Prostate gland (tissue), 2 donors: ENCODE measurements at places on chromosomes 2 and 18. TPM values are rescaled to one million over a fixed set of nuclear protein-coding genes. Genes with fewer than 3 reads are reported as not detected.

GRCh38 chr2:217988840-217989204, 14.0 kb downstream of the TNS1 start:
- no peak for DNase-seq

- DNase-seq, result peak; percentile 24
Measured at GRCh38 chr2:102619414-102620319, at the start of gene SLC9A2. Gene SLC9A2, plus strand, starts transcription at chr2:102619553. Its CDS starts 296 bp downstream, at chr2:102619849.

DNA sequence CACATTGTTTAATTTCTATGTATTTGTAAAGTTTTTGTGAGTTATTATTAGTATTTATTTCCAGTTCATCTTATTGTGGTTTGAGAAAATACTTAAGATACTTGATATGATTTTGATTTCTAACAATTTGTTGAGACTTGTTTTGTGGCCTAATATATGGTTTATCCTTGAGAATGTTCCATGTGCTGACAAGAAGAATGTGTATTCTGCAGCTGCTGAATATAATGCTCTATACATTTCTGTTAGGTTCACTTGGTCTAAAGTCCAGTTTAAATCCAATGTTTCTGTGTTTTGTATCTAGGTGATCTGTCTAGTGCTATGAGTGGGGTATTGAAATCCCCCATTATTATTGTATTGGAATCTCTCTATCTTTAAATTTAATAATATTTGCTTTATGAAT, 201.3 kb downstream of the FSIP2 start:
- DNase-seq, result no peak

DNA sequence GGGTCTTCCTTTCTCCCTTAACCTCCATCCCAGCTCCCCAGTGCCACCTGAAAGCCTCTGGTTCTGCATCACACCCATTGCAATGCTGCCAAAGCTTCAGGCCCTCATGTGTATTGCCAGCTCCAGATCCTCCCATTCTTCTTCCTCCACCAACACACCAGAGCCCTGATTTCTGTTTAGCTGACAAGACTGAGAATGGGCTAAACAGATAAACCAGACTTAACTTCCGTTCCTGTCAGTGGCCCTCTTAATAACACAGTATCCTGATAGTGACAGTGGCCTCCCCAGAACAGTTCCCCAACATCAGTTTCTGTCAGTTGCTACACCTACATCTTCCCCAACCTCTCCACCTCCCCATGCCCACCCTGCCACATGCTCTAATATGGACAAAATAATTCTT, 31.3 kb upstream of the C1D start:
- no peak for DNase-seq

The SRD5A2 gene
- total RNA-seq, result 8.5 TPM

- DNase-seq, result no peak
Measured at GRCh38 chr18:35658112-35658511, 76.6 kb downstream of the GALNT1 start.

DNA sequence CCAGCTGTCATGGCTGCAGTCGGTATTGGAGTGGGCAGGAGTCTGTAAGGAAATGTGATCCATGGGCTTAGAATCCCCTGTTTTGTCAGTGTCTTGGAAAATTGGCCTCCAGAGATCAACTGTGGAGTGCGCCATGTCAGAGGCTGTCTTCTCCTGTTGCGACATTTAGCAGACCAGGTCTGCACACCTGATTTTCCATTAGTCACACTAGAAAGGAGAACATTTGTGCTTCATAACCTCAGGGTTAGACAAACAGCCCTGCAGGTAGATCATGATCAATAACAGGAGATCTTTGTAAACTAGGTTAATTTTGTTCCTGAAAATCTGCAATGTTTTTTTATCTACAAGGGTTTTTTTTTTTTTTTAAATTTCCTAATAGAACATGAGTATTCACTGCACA, 28.0 kb downstream of the LDLRAD4 start:
- DNase-seq, result no peak

DNA sequence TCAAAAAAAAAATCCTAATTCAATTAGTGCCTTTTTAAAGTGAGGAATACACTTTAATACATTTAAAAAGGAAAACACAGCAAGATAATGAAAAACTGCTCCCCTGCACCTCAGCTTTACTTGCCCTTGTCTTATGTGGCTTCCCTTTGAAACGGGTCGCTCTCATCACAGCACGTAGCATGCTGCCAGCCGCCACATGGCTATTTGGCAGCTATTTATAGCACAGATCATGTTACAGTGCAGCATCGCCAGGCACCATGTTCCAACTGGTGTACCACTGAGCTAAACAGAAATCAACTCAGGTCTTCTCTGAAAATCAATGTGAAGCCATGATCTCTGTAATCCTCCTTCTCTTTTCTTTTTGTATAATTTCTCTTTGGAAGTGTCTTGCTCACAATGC, 65.1 kb downstream of the TMEM182 start:
- peak; percentile 28 for DNase-seq

DNA sequence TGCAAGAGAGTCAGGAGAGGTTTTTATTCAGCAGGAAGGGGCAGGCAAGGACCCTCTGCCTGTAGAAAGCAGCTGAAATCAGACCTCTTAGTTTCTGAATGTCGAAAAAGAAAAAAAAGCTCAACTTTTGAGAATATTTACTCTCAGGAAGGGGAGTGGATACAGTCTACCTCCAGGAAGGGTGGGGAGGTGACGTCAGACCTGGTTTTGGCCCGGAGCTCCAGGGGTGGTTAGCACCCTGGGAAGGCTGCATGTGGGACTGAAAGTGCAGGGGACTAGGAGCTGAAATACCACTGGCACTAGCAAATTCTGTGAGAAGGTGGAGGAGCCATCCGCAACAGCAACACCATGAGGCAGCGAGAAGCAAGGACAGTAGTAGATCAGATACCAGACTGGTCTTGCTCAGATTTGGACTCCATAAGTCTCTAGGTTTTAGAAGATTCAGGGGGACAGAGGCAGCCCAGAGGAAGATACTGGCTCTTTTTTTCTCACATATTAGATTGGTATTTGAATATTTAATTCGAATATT, 19.8 kb downstream of the MC2R start:
- DNase-seq, result no peak

The COL4A4 gene
- total RNA-seq, result 6.1 TPM

The SLC9A4 gene
- not detected for total RNA-seq
